Pulmonary artery endothelial cell (primary cell): ENCODE measurements at places on chromosomes 16 and 17. TPM values are rescaled to one million over a fixed set of nuclear protein-coding genes. Genes with fewer than 3 reads are reported as not detected.
A peak's percentile ranks its signal among the peaks of the same experiment; 100 is the strongest.

NPIPB2 gene
- 0.40 and 1.8 TPM in 2 replicates for total RNA-seq

SALL1 gene
- total RNA-seq, result 0.88 TPM in 1 of 2 replicates, not detected in the other

CTF1 gene
- total RNA-seq, result 0.20 and 0.21 TPM in 2 replicates

DNA sequence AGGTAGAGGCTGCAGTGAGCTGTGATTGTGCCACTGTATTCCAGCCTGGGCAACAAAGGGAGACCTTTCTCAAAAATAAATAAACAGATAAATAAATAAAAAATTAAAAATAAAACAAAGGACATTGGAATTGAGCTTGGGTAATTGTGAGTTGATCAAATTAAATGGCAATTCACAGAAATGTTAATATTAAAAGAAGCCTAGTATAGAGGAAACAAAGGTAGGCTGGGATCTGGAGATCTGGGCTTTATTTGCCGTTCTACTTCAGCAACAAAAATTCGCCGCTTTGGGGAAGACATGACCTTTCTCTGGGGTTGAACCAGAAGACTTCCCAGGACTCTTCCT lies 332 bp upstream of the VPS25 start:
- no peak for DNase-seq

DNA sequence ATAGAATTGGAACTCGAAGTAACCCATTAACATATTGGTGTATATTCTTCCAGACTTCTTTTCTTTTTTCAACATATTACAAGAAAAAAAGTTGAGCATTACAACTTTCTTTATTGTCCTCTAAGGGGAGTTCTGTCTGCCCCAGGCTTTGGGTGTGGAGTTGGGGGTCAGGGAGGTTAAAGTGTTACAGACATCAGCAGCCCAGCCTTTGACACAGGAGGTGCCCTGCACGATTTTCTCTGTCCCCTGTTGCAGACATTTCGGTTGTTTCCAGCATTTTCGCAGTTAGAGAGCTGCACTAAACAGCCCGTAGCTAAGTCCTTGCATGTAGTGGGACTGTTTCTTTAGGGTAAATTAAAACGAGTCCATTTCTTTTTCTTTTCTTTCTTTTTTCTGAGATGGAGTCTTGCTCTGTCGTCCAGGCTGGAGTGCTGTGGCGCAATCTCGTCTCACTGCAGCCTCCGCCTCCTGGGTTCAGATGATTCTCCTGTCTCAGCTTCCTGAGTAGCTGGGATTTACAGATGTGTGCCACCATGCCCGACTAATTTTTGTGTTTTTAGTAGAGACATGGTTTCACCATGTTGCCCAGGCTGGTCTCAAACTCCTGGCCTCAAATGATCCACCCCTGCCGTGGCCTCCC lies 13.4 kb upstream of the ADCY7 start:
- DNase-seq, result no peak

- DNase-seq, result no peak
Measured at GRCh38 chr17:82849076-82849945, 9.5 kb upstream of the ZNF750 start.

- DNase-seq, result no peak
Measured at GRCh38 chr17:33137426-33137825, 145.8 kb downstream of the SPACA3 start.

- peak; percentile 82 for DNase-seq
Measured at GRCh38 chr16:27202923-27203506, 311 bp upstream of the KDM8 start.

DNA sequence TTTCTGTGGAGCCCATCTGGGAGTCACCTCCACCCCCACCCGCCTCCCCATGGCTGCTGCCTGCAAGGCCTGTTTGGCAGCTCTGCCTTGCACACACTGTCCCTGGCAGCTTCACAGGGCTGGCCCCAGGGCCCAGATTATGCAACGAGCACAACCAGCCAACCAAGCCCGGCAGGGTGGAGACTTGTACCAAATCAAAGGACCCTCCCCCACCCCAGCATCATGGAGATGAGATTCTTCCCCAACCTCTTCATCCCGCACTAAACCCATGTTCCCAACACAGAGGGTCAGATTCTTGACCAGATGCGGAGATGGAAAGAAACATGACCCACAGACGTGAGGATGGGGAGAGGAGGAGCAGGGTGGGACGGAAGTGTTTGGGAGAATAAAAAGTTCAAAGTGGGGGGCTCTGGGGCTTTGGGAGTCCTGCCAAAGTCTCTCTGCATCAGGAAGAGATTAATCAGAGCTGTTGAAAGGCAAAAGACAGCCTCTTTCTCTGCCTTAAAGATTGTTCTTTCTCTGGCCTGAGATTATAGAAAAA lies 3.8 kb downstream of the SMARCD2 start:
- DNase-seq, result no peak

DNA sequence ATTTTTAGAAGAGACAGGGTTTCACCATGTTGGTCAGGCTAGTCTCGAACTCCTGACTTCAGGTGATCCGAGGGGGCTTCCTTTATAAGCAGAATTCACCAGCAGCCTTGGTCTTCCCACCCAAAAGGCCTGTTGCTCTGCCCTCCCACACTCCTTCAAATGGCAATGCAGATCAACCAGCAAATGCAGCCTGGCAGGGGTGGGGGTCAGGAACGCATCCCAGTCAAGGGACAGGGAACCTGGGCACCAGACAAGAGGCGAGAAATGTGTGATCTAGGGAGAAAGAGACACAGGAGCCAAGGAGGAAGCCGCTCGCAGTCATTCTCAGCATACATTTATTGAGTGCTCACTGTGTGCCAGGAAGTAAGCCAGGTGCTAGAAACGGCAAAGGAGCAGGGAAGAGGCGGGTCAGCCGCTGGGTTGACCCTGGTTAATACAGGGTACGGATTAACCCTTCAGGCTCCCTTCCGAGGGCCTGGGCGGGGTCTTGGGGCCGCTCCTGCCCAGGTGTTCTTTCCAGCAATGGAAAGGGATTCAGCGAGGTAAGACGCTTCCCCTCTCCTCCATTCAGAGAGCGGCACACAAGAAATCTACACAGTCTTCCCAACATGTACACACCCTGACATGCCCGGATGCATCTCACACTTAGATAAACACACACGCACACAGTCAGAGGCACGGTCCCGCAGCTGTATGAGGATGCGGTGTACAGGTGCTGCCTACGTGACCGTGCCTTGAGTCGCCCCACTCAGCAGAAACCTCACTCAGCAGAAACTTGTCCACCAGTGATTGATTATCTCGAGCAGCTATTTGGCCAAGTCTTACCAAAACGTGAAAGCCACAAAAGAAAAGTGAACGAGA lies 6.6 kb upstream of the PITPNA start:
- no peak for DNase-seq

- DNase-seq, result no peak
Measured at GRCh38 chr16:12570046-12570618, 233.6 kb downstream of the CPPED1 start.
